ENCODE measurements at places on chromosomes 6 and 20.

DNA sequence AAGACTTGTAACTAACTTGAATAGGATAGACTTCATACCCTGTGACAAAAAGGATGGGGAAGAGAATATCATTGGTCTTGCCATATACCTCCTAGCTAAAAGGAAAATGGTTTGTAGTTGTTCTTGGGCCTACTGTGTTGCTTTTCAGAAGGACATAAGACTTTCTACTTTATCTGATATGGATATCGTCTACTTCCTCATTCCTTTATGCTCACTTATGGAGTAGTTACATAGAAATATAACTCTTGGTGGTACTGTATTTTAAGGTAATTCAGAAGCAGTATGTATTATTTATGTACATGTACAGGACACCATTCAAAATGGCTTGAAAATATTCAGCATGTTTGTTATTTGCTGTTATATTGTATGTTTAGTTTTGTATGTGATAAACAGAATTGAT, 8.0 kb downstream of the FAM217B start:
- DNase-seq, result no peak

DNA sequence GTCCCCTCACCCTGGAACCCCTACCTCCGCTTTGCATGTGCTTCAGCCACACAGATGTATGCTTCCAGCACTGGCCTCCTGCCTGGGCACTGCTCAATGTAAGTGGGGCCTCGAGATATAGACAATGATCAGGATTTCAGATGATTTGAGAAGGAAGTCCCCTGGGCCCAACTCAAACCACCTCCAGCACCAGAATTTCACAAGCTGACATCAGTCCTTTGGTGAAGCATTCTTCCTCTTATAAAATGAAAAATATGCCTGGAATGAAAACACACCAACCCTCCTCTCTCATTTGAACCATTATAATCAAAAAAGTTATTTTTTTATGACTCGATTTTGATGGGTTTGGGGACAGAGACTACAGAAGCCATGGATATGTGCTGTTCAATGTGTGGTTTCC, 48.5 kb downstream of the BTBD3 start:
- DNase-seq, result no peak

DNA sequence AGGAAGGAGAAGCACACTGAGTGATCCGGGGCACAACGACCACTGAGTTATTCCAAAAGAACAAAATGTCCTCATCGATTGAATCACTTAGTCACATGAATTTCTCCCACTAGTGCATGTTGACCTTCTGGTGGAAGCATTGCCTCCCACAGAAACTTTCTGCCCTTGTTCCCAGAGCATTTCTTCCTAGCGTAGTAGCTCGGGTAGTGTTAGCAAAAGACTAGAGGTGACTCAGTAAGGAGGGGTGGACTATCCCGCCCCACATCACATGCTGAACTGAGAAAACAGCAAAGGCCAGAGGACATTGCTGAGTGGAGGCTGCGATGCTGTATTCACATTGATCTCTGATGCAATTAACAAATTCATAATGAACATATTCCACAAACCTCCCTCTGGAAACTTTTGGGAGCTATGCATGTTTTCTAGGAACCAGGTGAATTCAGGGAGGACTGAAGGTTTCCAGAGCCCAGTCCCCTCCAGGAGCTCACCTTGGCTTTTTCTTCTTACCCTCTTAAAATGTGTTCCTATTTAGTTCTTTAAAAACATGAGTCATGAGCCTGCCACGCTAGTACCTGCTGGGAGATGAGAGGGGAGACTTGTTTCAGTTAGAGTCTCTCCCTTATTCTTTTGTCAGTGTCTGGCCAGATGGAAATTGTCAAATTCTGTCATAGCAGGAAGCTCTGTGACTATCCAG, 507.9 kb downstream of the CDH26 start:
- no peak for DNase-seq

- DNase-seq, result no peak
These were observed 1.9 kb downstream of the STMND1 start for GRCh38 chr6:17103715-17104114.

- DNase-seq, result no peak
These were observed 16.8 kb downstream of the TREM1 start for GRCh38 chr6:41269716-41270115.
